NCI-H1436 treated with DMSO at 0.1 percent for 48 hours (cell line): ENCODE measurements at places on chromosomes 12 and 14.

DNA sequence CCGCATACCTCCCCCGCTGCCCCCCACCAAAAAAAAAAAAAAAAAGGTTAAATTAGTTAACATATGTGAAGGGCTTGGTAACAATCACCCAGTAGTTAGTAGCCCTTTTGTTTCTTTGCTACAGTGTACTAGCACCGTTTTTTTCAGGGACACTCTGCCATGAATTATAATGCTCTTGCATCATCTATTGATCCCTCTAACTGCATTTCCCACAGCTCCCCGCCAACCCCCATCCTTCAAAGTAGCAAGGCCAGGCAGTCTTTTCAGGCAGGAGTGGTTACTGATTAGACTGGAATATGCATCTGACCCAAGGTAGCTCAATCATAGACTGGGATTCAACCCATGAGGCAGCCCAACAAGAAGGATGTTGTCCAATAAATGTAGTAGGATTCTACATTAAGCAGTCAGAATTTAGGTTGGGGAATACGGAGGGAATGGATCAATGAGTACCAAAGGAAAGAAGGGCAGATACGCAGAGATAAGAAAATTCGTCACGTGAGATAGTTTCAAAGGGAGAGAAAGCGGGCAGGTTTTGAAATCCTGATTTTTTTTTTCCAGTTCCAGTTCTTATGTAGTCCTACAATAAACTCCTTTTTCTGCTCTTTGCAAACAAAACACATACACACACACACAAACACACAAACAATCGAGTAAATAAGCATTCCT is 39.8 kb upstream of the CRACR2A start:
- no peak for DNase-seq

DNA sequence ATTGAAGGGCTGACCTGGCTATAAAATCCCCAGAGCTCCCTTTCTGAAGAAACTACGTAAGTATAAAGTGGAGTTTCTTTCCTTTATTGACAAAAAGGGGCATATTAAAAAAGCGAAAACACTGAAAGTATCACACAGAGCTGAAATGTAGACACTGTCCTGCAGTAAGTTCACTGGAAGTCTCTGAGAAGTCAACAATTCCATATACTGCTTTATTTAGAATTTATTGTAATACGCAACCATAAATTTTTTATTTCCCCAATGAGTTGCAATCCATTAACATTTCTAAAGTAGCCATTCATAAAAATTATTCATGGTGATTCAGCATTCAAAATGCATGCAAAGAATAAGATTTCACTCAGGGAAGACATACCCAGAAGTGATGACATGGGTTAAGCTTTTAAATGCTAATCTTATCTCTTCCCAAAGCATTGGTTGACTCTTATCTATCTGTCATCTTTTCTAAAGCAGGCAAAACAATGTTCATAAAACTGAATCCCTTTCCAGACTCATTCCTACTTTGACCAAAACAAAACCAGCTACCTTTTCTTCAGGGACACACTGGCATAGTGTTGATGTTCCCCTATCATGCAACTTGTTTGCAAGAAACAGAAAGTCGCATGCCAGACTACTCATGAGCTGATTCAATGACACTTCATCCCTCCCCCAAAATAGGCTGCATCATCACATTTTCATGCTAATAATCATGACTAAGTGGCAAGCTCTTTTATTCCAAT is 17.3 kb downstream of the KITLG start:
- DNase-seq = no peak

DNA sequence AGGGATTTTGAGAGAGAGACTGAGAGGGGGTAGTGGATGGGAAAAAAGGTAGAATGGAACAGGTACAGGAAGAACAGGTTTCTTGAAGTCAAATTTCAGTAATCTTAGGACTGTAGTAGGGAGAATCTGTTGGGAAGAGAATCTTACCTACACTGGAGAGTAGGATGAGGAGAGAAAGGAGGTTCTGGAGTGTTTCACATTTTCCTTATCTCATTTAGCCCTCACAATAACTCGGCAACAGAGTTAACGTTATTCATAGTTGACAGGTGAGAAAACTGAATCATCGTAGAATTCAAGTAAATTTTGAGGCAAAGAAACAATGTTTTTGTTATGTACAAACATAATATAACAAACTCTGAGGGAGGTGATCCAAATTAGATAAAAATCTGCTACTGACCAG is 17.2 kb upstream of the STRN3 start:
- no peak for DNase-seq

- no peak for DNase-seq
These were observed 10.5 kb downstream of the ARG2 start for GRCh38 chr14:67630186-67630585.

GRCh38 chr12:47190271-47190750 is 110.6 kb upstream of the AMIGO2 start:
- no peak for DNase-seq

- no peak for DNase-seq
These were observed 36.3 kb downstream of the ACSS3 start for GRCh38 chr12:81114226-81114625.

- no peak for DNase-seq
These were observed 21.6 kb downstream of the PUS7L start for GRCh38 chr12:43736927-43737440.

GRCh38 chr12:101759396-101760047 is 20.3 kb upstream of the SYCP3 start:
- DNase-seq = no peak
